Muscle of arm (tissue), 14 donors: ENCODE measurements at places on chromosomes 5 and 9.
A peak's percentile ranks its signal among the peaks of the same experiment; 100 is the strongest.

- no peak for DNase-seq
Observed at GRCh38 chr5:60820593-60821487, 23.2 kb downstream of the ELOVL7 start.

- no peak for DNase-seq
Observed at GRCh38 chr5:42855386-42855785, 43.7 kb upstream of the SELENOP start.

DNA sequence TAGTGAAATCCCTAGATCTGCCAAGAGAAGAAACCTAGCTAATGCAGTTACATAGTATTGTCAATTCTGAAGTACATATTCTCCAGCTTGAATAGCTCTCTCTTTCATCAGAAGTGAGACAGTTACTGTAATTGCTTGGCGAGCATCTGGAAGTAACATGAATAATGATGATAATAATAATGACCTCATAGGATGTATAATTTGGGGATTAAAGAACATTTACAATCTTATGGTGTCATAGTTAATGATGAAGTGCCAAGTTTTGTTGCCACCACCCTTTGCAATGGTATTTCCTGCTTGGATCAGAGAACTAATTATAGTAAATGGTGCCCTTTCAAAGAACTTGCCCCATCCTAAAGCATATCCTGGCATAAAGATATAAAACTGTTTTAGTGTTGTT, 201.4 kb downstream of the ADAMTSL1 start:
- no peak for DNase-seq

DNA sequence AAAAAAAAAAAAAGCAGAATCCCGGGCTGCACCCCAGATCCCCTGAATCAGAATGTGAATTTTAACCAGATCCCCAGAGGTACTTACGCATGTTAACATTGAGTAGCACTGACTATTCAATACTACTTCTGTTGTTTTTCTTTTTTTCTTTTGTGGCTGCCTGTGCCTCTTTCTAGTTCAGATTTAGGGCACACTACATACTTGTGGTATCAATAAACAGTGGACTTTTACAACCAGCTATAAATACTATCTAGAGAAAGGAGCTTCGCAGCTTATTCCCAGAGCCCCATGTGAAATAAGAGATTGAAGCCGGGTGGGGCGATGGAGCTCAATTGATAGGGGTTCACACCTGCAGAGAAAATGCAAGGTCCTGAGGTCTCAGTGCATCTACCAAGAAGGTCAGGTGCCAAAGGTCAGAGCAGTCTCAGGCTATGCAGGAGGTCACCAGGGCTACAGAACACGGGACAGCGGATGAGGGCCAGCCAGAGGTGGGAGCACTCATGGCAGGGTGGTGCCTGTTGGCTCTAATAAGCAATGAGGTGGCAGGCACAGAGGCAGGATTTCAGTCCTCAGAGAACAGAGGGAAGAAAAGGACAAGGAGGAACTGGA, 22.3 kb downstream of the WWC1 start:
- DNase-seq, result no peak

DNA sequence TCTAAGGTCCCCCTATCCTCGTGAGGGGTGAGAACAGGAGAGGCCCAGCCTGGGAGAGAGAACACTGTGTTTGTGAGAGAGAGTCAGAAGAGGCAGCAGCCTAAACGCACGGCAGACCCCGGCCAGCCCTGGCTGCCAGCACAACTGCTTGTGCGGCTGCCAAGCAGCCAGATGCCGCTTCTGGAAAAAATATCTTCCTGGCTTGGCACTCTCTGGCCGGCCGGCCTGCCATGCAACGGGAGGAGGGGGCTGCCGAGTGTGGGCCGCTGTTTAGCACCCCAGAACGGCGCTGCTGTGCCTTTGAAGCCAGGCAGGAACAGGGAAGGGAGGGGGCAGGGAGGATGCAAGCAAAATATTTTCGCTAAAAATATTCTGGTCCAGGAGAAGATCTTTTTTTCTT, 105.0 kb downstream of the FGF18 start:
- peak; percentile 62 for DNase-seq

DNA sequence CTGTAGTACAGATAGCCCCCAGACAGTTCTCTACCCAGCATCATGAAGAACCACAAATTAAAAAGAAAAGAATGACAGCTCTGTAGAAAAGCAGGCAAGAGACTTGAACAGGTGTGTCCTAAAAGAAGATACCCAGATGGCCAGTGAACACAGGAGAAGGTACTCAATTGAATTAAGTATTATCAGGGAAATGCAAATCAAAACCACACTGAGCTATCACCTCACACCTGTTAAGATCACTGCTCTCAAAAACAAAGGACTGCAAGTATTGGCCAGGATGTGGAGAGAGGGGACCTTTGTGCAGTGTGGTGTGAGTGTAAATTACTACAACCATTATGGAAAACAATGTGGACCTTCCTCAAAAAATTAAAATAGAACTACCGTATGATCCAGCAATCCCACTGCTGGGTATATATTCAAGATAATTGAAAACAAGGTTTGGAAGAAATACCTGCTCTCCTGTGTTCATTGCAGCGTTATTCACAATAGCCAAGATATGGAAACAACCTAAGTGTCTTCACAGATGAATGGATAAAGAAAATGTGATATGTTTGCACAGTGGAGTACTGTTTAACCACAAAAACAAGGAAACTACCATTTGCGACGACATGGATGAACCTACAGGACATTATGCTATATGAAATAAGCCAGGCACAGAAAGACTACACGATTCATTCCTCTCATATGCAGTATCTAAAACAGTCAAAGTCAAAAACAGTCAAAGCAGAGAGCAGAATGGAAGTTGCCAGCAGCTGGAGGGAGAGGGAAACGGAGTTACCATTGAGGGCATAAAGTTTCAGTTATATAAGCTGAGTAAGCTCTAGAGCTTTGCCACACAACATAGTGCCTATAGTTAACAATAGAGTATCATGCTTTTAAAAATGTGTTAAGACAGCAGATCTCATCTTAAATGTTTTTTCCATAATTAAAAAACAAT, 102.6 kb downstream of the WNK2 start:
- no peak for DNase-seq

DNA sequence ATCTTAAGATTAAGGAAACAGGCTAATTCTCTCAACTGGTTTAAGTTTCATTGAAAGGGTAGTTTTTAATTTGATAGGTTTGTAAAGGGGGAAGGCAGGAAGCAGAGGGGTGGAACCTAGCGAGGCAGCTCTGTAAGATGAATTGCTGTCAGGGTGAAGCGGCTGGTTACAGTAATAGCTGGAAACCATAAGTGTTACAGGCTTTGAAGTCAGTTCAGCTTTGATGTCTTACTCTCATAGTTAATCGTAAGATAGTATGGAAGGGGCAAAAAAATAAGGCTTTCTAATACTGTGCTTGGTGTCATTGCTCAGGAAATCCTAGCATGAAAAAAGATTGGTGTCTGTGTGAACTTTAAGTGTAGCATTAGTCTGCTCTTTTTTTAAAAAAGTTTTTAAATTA, 20.3 kb downstream of the POU5F2 start:
- no peak for DNase-seq

DNA sequence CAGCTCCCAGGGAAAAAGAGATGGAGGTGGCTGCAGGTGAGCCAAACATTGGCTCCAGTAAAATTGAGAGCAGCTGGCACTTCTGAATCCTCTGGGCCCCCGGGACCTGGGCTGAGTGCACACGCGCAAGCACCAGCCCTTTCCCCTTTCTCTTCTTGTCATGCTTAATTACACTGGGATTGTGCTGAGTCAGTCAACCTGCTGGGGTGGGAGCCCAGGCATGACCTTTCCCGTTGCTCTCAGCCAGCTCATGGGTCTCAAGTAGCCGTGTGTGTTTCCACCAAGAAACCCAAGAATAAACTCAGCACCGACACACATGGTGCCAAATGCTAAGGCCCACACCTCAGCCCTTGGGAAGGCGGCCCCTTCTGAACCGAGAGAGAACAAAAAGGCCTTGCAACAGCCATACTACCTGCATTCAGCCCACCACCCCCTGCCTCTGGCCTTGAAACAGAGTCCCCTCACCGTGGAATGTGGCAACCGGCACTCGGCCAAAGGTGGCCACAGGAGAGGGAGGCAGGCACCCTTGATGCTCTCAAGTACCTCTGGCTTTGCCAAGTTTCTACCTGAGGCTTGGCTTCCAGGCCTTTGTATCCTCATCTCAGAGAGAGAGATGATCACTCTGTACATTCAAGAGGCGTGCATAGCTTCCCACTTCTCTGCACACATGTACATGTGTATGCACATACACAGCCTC, 28.1 kb downstream of the SLIT3 start:
- DNase-seq, result no peak

DNA sequence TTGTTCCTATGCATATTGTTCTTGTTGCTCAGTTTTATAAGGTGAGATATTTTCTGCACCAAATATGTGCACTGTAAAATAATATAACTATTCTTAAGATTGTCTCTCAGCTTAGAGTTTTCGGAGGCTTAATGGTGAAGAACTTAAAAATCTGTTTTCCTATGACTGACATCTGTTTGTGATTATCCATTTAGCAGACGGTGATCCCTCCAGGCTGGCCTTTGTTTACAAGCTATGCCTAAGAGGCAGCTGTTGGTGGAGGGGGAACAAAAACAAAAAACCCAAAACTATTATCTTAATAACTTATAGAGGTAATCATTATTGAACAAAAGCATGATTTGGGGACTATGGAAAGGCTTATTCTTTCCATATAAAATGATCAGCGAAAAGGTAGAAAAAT, 658 bp downstream of the PDCD1LG2 start:
- DNase-seq, result no peak

GRCh38 chr5:67163863-67164595, 32.6 kb downstream of the CD180 start:
- DNase-seq, result no peak

GRCh38 chr5:151004499-151004898, 15.9 kb upstream of the GPX3 start:
- no peak for DNase-seq

DNA sequence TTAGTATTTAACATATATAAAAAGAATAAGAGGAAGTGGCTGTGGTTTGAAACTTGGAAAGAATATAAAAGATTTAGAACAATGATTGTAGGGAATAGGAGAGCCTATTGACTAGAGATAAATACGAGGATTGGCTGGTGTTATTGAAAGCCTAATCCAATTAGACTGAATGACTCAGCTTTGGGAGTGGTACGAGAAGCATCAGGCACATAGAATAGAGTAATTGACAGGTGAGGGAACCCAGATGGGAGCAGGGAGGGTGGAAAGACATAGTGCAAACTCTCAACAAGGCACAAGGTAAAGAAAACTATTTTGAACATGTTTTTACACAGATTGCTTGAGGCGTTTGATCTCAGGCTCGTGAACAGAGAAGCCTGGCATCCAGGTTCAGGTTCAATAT, 338.9 kb upstream of the KLF9 start:
- no peak for DNase-seq

DNA sequence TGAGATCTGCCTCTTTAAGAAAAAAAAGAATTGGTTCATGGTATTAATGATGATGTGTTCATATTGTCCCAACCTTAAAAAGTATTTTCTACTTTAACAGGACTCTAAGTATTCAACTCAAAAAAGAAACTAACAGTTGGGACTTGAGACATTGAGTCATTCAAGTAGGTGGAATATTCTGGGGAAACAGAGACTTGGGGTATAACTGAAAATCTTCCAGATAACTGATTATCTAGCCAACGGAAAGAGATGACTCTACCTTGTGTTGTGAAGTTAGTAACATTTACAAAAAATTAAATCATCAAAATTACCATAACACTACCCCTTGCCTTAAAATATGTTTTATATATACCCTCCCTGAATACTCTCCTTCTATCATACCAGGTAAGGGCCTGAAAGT, 19.1 kb downstream of the OXCT1 start:
- DNase-seq, result no peak

- no peak for DNase-seq
Observed at GRCh38 chr5:10275991-10276390, 25.9 kb downstream of the CCT5 start.

GRCh38 chr9:77276799-77277198, 99.5 kb downstream of the VPS13A start:
- no peak for DNase-seq

- DNase-seq, result no peak
Observed at GRCh38 chr5:140025736-140026135, 17.4 kb downstream of the NRG2 start.

DNA sequence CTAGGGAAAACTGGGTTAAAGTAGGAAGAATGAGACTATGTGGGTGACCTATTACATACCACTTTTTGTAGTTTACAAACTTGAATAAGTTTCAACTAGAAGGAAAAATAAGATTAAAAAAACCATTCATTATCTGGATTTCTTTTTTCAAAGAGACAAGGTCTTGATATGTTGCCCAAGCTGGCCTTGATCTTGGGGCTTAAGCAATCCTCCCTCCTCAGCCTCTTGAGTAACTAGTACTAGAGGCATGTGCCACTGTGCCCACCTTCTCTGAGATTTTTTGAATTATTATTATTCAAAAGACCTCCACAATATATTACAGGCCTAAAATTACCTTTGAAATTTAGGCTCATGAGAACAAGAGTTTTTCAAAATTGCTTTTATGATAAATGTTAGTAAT, 63.2 kb downstream of the NR2F1-AS1 start:
- no peak for DNase-seq

DNA sequence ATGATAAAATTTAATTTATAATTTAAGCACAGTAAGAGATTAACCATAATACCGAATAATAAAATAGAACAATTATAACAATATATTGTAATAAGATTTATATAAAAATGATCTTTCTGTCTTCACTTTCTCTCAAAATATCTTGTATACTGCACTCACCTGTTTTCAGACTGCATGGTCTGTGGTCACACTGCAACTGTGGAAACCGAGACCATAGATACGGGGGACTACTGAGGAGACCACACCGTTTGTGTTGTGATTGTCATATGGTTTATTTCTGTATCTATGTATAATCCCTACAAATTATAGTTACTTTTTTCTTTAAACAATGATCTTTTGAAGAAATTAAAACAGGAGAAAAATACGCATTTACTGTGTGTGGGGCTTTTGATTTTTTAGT, 78.8 kb upstream of the TNFAIP8 start:
- DNase-seq, result no peak

DNA sequence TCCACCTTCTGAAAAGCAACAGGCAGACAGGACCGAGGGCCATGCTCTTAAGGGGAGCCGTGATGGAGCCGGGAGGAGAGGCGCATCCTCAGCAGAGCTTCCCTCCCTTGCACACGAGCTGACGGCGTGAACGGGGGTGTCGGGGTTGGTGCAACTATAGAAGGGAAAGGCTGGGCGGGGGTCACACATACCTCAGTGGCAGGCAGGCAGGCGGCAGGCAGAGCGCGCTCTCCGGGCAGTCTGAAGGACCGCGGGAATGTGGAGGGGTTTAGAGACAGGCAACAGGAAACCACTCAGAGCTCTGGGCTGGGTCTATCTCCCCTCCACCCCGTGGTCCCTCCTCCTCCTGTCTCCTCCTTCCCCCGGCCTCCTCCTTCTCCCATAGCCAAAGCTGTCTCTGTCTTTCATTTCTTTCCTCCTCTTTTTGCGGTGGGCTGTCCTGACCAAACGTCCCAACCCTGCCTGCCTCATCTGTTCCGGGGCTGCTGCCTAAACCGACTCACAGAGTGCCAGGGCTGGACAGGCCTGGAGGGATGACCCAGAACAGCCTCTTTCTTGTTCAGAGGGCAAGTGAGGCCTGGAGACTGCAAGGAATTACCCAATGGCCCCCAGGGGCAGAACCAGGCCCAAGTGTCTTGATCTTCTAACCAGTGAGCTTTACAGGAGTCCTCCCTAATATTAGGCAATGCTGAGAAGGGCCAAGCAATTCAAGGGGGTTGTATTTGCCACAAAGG, at the start of gene SPARC:
SPARC (minus strand) TSS at position 242 of the 734 bp plus-strand sequence. CDS start 10,727 bp downstream, outside the sequence.
- DNase-seq, result peak; percentile 95

- DNase-seq, result no peak
Observed at GRCh38 chr9:117300371-117301110, 114.3 kb downstream of the ASTN2 start.

GRCh38 chr5:149664083-149664482, 66.0 kb upstream of the PPARGC1B start:
- DNase-seq, result no peak

GRCh38 chr9:134842321-134842720, 38.3 kb upstream of the FCN2 start:
- DNase-seq, result no peak
